ENCODE measurements at places on chromosomes 3 and 15.

DNA sequence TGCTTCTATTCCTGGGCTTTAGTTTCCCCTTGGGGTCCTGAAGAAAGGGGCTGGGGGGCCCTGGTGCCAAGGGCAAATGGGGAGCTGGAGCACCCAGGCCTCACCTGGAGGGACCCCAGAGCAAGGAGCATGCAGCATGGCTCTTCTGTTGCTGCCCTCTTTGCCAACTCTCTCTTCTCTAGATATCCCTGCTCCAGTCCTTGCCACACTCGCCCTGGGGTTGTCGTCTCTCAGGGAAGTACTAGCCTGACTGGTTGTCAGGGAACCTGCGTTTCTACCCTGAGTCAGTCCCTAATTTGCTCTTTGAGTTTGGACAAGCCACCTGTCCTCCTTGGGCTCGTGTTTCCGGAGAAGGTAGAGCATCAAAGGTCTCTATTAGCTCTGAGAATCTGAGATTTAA lies 63.7 kb upstream of the UBE2Q2 start:
- DNase-seq = no peak

- no peak for DNase-seq
These were observed 81.6 kb upstream of the HERC1 start for GRCh38 chr15:63915209-63915872.

DNA sequence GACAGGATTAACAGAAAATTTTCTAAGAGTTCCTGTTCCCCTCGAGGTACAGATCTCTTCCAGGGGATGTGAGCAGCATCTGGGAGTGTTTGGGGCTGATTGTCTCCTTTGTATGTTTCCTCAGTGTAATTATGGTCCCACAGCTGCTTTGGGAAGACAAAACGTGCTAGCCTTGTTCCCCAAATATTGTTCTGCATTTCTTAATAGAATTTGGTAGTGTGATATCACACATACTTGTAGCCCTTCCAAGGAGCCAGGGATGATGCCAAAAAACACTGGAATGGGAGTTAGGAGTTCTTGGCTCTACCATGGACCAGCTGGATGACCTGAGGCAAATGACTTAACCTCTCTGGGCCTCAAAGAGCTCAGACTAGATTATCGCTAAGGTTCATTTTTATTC lies 19.0 kb upstream of the AGBL1 start:
- no peak for DNase-seq

GRCh38 chr15:42150219-42150970 lies 6.0 kb downstream of the PLA2G4F start:
- DNase-seq = no peak

GRCh38 chr3:134908271-134908670 lies 113.2 kb downstream of the EPHB1 start:
- DNase-seq = no peak

Measured in common myeloid progenitor, CD34-positive (primary cell).